ENCODE measurements at places on chromosomes 1 and 21.

DNA sequence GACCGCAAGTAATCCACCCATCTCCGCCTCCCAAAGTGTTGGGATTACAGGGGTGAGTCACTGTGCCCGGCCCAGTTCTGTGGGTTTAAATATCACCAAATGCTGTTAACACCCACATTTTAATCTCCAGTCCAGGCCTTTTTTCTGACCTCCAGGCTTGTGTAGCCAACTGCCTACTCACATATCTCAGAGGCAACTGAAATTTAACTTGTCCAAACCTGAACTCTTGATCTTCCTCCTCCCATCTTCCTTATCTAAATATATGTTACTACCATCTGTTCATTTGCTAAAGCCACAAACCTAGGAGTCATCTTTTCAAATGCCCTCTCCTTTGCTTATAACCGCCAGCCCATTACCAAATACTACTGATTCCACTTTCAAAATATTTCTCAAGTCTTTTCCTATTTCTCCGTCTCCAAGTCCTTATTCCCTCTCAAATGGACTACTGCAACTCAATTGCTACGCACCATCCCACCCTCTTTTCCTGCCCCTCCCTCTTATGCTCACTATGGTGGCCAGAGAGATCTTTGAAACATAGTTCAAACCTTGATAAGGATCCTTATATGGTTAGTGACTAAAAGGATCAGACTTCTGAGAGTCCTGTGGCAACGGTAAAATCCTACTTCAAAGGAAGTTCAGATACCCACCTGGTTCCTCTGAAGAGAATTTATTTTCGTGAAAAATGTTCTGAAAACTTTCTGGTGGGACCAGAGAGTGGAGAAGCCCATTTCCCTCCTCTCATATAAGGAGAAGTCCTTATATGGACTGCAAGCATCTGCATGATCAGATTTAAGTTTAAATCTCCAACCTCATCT is 78.5 kb upstream of the CDC42BPA start:
- DNase-seq, result no peak

DNA sequence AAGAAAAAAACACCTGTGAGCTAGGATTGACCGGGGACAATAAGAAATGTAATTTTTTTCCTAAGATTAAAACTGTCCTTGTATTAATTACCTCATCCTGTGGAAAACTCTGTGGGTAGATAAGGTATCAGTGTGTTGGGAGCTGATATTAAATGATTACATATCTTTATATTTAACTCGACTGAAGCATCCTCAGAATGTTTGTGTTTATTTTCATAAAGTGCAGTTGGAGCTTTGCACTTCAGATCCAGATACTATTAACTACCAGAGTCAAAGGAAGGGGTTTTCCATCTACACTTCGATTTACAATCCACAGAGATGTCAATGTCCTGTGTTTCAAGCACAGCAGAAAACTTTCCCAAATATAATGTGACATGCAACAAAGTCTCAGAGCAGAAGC is 164.5 kb downstream of the NR5A2 start:
- no peak for DNase-seq

- DNase-seq, result no peak
Observed at GRCh38 chr1:72634946-72635345, 352.6 kb upstream of the NEGR1 start.

- no peak for DNase-seq
Observed at GRCh38 chr1:180530501-180530900, 28.1 kb upstream of the ACBD6 start.

- DNase-seq, result no peak
Observed at GRCh38 chr1:185450917-185451316, 133.9 kb upstream of the IVNS1ABP start.

- DNase-seq, result no peak
Observed at GRCh38 chr1:24751833-24752232, 6.6 kb downstream of the CLIC4 start.

DNA sequence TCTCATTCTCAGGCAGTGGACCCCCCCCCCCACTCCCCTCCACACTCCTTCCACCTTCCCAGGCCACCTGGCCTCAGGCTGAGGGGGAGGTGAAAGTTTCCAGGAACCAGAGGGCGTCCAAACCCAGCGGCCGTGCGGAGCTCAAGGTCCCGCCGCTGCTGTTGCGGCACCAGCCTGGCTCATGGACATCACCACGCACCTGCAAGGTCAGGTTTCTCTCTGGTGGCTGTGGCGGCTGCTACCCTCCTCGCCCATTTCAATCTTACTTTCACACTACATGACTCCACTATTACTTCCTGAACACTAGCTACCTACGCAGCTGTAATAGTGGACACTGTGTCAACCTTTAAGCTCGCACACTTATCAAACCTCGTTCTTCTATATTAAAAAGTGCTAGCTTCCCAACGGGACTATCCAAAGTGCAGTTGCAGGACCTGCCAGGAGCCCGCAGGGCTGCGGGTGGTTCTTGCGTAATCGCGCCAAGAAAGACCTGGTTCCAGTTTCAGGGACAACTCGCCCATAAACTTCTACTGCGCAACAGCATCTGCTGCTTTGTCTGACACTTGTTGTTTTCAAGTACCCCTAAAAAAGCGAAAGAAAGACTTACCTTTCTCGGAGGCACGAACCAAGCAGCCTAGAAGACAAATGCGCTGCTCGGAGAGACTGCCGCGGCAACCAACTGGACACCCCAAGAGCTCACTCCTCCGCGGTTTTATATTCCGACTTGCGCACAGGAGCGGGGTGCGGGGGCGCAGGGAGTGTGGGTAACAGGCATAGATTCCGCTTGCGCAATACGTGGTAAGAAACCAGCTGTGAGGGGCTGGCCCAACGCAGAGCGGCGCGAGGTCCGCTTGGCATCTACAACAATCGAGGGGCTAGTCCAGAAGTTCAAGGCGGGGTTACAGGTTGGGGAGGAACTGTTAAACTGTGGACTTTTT is at the start of gene DIRAS3:
TSS of gene DIRAS3 (minus strand) at position 687 of the 938 bp plus-strand sequence. CDS start 3,330 bp downstream, outside the sequence.
- DNase-seq, result no peak

DNA sequence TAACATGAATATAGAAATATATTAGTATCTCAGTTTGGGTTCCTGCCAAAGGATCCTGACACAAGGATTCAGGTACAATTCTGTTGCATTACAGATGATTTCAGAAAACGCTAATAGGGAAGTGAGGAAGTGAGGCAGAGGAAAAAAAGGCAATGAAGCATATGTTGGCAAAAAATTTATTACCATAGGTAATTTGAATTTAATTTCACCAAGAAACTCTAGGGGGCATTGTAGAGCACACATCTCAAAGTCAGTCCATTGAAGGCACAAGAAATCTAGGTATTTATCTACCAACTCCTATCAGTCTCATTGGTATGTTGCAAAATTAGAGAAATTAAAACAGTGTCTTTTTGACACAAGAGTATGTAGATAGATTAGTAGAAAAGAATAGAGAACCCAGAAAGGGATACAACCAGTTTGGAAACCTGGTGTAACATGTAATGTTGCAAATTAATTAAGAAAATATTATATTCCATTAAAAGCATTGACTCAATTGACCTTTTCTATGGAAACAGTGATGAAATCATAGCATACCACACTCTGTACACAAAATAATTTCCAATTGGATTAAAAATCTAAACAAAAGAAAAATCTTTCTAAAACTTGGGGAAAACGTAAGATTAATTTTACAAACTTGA is 104.9 kb upstream of the SNX7 start:
- no peak for DNase-seq

DNA sequence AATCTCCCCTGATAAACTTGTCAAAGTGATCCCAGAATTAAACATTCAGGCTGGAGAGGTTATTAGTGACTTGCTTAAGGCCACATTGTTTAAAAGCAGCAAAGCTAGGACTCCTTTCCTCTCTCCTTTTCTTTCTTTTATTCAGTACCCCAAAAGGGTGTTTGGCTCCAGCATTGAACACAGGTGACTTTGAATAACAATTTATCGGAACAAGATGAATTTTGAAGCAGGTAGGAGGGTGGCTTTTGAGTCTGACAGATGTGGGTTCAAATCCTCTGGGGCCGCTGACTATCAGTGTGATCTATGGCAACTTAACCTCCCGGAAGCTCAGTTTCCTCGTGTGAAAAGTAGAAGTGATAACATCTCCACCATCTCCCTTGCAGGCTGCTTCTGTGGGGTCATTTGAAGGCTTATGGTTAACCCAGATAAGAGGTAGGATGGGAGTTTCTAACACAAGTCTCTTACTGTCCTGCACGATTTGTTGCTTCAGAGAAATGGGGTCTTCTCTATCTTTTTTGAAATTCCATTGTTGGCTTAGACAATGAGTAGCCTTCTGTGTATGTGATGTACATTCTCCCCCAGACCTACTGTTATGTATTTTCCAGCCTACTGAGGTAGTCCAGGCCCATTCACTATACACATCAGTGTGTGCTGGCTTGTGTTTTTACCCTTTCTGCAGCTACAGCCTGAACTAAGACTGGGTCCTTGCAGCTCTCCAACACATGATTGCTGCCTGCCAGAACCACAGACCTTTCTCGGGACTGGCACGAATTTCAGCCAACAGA is 29.0 kb downstream of the JUN start:
- no peak for DNase-seq

- no peak for DNase-seq
Observed at GRCh38 chr1:41936107-41936506, 17.4 kb upstream of the HIVEP3 start.

GRCh38 chr21:45211661-45212060 is 76.0 kb downstream of the POFUT2 start:
- no peak for DNase-seq

DNA sequence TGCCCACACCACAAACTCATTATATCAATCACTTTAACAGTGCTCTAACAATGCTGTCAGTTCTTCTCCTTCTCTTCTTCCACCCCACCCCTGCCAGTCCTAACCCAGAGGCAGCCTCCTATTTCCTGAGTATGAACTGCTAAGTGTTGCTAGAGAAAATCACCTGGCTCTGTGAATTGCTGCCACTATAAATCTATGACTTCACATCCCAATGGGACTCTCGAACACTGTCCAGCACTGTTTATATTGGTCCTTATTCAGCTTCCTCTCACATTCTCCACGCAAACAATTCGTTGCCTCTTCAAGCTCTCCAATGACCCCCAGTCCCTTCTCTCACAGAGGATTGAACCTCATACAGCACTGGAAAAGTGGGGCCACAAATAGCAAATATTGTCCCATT is 27.0 kb upstream of the USH2A start:
- DNase-seq, result no peak

GRCh38 chr1:193241132-193241827 is 54.9 kb upstream of the B3GALT2 start:
- DNase-seq, result no peak

DNA sequence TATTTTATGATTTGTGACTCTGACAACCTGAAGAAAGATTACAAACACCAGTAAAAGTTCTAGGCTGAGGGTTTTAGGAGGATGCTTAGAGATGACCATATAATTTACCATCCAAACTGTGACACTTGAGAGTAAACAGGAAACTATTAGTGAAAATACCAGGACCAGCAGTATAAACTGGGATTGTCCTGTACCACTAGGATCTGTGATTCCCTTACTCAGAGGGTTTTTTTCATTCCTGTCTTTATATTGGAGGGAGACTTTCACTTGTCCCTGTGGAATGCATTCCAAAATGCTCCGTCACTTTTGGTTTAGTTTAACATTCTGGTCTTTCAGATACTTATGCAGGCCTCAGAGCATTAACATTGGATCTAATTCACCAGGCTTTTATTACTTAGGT is 482.9 kb downstream of the PTBP2 start:
- DNase-seq, result no peak

DNA sequence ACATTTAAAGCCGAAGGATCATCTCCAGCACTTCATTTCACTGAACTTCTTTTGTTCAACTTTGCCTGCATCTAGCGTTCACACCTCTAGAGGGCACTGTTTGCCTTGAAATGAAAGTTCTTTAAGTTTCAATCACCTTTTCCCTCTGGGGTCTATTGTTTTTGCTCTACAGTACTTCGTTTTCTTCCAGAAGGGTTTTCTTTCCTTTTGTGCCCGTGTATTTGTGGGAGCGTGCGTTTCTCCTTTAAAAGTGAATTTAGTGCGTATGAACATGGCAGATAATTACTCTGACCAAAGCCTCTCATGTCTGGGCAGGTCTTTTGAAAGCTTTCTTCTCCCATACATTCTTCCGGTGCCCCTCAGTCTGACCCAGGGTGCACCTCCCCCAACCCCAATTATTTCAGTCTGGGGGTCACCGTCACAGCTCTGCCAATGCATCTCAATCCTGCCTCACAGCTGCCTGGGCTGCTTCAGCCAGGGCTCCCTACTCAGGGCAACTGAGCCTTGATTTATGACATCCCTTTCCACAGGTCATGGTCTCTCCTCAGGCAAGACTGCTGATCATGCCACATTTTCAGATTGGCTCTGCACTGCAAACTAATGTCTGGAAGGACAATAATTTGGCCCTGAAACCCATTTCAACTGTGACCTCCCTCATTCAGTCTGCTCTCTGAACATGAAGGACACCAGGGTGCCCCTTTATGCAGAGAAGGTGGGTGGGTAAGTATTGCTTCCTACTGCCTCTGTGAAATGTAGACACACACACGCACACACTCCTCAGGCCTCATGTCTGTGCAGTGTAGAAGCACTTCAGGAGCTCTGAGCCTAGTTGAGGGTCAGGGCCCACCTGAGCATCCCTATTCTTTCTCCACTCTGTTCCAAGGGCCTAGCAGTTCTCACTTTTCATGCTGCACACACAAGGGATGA is 88.6 kb downstream of the NUF2 start:
- DNase-seq, result no peak

DNA sequence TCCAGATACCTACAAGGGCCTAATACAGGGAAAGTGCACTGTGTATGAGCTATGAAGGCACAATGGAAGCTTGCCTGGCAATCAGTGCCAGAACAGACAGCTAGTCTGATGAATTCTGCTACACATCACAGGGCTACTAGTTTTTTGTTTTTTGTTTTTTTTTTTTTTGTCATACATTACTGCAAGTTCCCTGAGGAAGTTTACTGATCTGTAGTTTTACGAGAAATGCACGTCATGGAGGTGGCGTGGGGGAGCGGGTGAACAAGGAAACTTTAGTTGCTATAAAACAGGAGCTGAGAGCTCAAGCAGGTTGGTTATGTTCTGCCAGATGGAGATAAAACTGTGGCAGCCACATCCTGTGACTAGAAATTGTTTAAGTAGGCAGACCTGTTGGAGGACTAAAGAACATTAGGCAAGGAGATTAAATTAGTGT is 17.7 kb downstream of the PTPRC start:
- DNase-seq, result no peak

DNA sequence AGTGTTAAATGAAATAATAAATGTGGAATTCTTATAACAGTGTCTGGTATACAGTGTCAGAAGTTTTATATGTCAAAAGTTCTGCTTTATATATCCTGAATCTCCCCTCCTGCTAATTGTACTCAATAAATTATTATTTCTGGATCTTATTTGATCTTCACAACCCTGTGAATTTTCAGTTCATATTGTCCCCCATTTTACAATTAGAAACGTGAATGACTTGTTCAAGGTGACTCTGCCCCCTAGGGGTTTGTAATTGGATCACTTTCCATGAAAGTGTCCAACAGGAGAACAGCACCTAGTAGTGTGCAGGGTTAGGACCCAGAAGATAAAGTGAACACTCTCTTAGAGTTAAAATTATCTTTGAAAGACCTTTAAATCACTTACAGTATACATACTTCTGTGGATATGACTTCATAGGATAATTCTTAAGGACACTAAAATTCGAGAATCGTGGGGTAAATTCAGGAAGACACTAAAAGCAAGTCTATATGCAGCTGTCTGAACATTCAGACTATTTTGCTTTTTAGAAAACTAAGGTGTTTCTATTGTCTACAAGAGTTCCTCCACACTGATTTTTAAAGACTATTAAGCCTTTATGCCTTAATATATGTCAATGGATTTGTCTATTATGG is 4.5 kb upstream of the DDR2 start:
- no peak for DNase-seq
